ENCODE measurements at places on chromosomes 2 and 18. TPM values are rescaled to one million over a fixed set of nuclear protein-coding genes. Genes with fewer than 3 reads are reported as not detected.

The LTBP1 gene
- total RNA-seq: 0.03 TPM

The GAL3ST2 gene
- total RNA-seq: 0.34 TPM

The MAP2 gene
- total RNA-seq: not detected

The MYO5B gene
- total RNA-seq: not detected

The TEKT4 gene
- total RNA-seq: not detected

The IL36RN gene
- total RNA-seq: not detected
